ENCODE measurements at places on chromosomes 5 and 9.

- DNase-seq, result no peak
These were observed 36.7 kb downstream of the FAXDC2 start for GRCh38 chr5:154813736-154814135.

GRCh38 chr9:116980582-116981120 is 293.5 kb downstream of the TRIM32 start:
- DNase-seq, result no peak

- DNase-seq, result no peak
These were observed 35.1 kb downstream of the EXOSC2 start for GRCh38 chr9:130728721-130729120.

GRCh38 chr5:172086194-172086975 is 79.9 kb upstream of the FBXW11 start:
- no peak for DNase-seq

GRCh38 chr9:96619491-96620180 is at the start of gene CDC14B:
CDC14B (minus strand) TSS chr9:96619843; CDS start chr9:96619378, 465 bp downstream.
- peak; percentile 62 for DNase-seq

- no peak for DNase-seq
These were observed 1.0 kb downstream of the HMGCS1 start for GRCh38 chr5:43312076-43312661.

DNA sequence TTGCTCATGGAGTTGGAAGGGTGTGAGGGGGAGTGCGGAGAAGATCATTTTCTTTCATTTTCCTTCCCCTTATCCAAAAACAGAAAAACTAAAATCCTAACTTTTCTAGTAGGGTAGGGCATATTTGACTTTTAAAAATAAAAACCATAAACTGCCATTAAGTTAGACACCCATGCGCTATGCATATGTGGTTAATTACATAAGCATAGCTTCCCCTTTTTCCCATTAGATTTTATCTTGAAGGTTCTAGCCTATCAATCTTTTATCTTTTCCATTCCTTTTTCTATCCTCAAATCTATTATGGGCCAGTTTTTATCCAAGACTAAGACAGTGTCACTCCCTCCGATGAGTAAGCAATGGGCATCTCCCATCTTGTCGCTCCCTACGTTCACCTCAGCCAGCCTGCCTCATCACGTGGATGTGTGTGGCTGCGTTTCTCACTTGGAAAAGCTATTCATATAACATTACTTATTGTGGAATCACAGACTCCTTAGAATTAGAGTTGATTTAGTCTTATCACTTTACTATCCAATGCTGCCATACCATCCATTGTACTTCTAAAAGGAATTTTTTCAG is 49.2 kb downstream of the PCSK5 start:
- DNase-seq, result no peak

GRCh38 chr5:92729088-92729487 is 851.9 kb downstream of the NR2F1-AS1 start:
- no peak for DNase-seq

DNA sequence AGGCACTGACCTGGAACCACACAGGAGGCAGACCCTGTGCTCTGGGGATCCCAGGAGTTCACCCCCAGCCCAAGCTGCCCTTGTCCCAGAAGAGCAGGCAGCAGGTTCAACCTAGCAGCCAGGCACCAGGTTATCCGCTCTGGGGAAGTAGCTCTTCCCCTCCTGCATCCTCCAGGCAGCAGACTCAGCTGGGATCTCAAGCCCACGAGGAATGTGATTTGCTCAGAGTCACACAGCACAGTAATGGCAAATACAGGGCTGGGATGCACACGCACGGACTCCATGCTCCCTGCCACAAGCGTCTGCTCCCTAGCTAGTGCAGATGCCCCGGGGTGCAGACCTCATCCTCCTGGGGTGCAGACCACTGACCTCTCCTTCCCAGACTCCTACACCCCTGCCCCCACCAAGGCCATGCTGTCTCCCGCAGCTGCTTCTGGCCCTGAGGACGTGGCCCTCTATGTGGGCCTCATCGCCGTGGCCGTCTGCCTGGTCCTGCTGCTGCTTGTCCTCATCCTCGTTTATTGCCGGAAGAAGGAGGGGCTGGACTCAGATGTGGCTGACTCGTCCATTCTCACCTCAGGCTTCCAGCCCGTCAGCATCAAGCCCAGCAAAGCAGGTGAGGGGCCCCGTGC is 25.5 kb downstream of the HK3 start:
- no peak for DNase-seq

DNA sequence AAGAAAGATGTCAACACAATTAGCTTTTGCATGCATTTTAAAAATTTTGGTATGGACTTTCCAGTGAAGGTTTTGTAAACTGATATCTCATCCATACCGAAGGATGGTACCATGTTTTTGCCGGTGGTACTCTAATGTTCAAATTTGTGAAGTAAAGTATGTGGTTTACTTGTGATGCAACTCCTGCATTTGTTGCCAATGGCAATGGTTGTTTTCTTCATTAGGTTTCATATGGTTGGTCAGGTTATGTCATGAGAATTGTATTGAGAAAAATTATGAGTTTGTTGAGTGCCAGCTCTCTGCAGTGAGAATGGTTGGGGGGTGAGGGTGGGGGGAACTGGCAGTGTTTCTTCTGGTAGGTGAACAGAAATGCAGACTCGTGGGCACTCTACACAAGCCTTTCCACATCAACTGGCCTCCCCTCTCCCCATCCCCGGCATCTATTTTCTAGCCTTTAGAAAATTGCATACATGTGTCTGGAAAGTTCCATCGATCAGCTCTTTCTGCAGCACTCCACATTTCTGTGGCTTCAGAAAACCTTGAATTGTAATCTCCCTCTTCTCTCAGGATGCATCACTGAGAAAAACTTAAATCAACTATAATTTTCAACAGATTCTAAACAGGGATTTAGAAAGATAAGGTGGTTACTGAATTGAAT is 107.7 kb downstream of the PDE4D start:
- no peak for DNase-seq

DNA sequence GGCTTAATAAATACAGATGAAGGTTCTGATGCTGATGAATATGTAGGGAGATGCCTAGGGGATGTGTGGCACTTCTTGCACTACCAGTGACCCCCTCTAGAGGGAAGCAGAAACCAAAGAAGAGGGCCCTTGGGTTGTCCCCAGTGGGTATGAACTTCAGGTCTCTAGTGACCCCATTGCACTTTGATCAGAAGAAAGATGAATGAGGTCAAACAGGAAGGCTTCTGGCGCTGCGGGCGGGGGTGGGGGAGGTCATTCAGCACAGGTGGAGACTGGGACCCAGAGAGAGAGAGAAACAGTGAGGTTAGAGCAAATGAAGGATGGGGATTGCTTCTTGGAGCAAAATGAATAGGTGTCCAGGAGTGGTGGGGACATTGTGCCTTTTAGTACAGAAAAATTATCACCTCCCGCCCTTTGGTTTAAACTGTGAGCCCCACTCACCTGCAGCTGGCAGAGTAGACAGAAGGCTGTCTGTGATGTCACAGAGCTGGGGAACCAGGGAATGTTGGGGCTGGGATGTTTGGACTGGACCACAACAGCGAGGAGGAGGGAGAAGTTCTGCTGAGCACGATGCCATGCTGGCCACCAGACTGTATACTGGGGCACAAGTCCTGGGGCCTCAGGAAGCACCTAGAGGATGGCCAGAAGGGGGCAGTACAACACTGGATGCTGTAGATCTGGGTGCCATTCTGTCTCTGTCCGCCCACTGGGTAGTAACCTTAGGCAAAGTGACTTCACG is at the start of gene TEX48:
TEX48 (minus strand) TSS at position 599 of the 739 bp plus-strand sequence. CDS start 10,469 bp downstream, outside the sequence.
- peak; percentile 96 for DNase-seq

- DNase-seq, result no peak
These were observed 151.6 kb upstream of the MEF2C start for GRCh38 chr5:89034588-89034987.

GRCh38 chr5:121962958-121963357 is 1.2 kb downstream of the SRFBP1 start:
- DNase-seq, result no peak

DNA sequence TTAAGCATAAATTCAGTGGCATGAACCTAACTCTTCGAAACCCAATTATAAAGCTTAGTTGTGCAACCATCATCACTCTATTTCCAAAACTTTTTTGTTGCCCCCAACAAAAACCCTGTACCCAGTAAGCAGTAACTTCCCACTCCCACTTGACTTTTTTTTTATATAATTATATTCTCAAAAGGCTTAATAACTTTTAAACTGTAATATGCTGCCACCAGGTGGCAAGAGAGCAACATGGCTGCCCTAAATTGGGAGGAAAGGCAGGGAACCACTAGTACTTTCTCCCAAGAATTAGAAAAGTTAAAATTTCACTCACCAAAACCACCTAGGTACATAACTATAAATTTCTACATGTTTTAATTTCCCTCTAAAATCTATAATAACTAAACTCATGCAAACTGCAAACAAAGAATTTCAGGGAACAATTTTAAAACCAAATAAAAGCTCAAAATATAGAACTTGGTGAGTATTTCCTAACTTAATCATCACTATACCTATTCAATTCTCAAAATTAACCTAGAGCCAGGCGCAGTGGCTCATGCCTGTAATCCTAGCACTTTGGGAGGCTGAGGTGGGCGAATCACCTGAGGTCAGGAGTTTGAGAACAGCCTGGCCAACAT is 50.2 kb upstream of the RNF38 start:
- DNase-seq, result peak; percentile 61

DNA sequence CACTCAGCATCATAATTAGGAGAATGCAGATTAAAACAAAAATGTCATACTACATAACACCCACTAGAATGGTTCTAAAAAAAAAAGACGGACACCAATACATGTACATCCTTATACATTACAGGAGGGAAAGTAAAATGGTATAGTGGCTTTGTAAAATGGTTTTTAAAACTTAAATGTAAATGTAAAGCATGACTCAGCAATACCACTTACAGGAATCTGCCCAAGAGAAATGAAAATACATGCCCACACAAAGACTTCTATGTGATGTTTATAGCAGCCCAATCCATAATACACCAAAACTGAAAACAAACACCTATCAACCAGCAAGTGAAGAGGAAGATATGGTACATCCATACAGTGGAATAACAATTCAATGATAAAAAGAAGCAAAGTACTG is 939.1 kb upstream of the ACO1 start:
- no peak for DNase-seq

GRCh38 chr9:26870292-26870691 is 22.3 kb downstream of the CAAP1 start:
- DNase-seq, result no peak

GRCh38 chr5:92041206-92041605 is 658.1 kb upstream of the ARRDC3 start:
- no peak for DNase-seq

GRCh38 chr9:135862809-135863208 is 44.5 kb downstream of the CAMSAP1 start:
- no peak for DNase-seq

DNA sequence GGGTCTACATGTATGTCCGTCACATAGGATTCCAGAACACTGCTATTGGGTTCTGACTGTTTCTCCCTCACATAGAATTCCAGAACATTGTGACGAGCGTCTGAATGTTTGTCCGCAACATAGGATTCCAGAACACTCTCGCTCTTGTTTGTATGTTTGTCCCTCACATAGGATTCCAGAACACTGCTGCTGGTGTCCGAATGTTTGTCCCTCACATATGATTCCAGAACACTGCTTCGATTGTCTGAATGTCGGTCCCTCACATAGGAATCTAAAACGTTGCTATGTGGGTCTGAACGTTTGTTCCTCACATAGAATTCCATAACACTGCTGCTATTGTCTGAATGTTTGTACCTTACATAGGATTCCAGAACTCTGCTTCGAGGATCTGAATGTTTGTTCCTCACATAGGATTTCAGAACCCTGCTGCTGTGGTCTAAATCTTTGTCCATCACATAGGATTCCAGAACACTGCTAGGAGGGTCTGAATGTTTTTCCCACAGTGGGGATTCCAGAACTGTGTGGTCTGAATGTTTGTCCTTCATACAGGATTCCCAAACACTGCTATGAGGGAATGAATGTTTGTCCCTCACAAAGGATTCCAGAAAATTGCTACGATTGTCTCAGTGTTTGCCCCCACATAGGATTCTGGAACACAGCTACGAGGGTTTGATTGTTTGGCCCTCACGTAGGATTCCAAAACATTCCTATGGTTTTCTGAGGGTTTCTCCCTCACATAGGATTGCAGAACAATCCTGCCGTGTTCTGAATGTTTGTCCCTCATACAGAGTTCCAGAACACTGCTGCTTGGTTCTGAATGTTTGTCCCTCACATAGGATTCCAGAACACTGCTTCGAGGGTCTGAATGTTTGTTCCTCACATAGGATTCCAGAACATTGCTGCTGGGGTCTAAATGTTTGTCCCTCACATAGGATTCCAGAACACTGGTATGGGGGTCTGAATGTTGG is 220.5 kb downstream of the FOXD4L6 start:
- no peak for DNase-seq
